ENCODE measurements at places on chromosomes 2 and 18.

DNA sequence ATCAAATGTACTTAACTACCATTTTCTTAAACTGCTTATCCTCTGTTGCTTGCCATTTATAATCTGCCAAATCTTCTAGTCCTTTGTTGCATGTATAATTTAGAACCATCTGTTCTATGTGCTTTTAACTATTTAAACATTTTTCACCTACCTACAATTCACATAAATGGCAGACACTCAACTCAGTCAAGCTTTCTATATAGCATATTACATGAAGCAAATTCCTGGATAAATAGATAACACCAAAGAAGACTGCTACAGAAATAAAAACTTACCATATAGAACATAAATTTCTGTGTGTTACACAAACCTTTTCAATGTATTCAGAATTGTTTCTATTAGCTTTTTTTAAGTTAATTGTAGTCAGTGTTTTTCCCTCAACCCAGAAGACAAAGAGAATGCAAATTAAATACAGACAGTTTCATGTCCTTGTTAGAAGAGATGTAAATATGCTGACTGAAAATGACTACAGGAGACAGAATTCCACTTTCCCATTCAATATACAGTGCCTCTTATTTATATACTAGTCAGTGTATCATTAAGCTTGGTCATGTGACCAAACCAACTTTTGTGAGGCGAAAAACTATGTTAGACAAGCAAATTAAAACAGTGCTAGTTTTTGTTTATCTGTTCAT is 2.6 kb downstream of the BAZ2B start:
- no peak for DNase-seq

DNA sequence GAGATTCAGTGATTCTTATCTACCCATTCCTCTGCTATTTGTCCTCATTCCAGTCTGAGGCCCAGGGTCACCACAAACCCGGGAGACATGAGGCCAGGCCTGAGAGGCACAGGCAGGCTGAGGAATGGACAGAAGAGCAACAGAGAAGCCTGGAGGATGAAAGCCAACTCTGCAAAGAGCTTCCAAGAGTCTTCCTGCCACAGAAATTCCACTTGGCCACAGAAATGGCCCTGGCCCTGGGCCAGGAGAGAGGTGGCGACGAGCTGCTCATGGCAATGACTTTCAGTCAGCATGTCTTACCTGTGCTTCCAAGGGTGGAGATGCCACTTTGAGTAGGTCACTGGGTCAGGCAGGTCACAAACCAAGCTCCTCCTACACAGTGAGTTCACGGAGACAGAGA is 155.3 kb upstream of the PKDCC start:
- DNase-seq, result no peak

GRCh38 chr2:37907501-37908225 is 17.4 kb upstream of the RMDN2 start:
- DNase-seq, result no peak

- DNase-seq, result no peak
These were observed 29.5 kb downstream of the TTC32 start for GRCh38 chr2:19872302-19872701.

- DNase-seq, result no peak
These were observed 72.6 kb downstream of the GATA6 start for GRCh38 chr18:22241921-22242361.

DNA sequence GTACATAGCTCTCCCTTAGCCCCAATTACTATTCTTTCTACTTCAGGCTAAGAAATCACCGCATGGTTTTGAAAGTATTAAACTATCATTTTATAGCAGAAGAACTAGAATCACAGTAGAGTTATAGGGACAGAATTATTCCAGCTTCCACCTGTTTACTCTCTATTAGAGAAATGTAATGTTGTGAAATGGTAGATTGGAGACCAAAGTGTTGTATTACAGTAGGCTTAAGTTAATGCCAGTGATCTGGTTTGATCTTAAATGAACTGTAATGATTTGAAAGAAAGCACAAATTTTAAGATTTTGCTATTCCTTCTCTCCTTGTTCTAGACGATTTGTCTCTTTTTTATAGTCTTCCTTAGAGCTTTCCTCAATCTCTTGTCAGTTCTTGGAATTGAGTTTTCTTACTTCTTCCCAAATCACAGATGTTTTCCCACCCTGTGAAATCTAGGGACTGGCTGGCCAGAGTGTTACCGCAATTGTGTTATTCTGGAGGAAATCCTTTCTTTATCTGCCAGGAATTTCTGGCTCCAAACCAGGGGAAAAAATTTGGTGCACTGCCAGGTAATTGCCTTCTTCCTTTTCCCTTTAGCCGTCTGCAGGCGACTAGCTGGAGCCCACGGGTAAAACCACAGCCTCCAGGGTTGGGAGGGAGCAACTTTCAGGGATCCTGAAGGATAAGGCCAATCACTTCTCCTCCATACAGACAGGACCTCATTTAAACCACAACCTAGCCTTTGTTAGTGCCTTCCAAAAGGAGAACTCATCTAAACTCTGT is 51.7 kb downstream of the NOP58 start:
- DNase-seq, result no peak

- peak; percentile 52 for DNase-seq
These were observed at the start of gene CLIP4 for GRCh38 chr2:29114946-29115609. CLIP4 (plus strand) TSS chr2:29115415; CDS start chr2:29121389, 5,974 bp downstream.

DNA sequence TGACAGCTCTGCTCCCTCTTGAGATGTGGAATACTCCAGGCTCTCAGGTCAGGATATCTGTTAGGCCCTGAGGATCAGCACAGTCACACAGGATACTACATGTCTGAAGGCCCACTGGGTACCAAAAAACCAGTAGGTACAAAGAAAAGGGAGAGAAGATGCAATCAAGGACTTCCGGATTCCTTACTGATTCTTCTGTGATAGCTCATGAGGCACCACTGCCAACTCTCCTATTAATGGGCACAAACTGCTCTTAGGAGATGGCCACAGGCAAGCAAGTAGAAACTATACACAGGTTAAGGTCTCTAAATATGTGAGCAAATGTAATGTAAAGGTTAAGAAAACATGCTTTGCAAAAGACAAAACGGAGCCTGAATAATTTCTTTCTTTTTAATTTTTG is 3.5 kb downstream of the TMEM127 start:
- no peak for DNase-seq

DNA sequence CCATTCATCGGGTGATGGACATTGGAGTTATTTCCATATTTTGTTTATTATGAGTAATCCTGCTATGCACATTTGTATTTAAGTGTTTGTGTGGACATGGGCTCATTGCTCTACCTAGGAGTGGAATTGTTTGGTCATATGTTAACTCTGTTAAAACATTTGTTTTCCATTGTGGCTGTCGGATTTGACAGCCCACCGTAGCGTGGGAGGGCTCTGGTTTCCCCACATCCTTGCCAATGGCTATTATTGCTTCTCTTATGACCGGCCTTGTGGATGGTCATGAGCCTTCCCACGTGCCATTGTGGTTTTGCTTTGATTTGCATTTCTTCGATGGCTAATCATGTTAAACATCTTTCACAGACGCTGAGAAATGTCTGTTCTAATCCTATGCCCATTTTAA is 92.0 kb downstream of the ZNF236 start:
- no peak for DNase-seq
